Activated CD4-positive, alpha-beta T cell treated with anti-CD3 and anti-CD28 coated beads, Interleukin-2, amount 10 ng/mL, durations not matched to agents 7 days and 5 days (primary cell): ENCODE measurements at places on chromosomes 12 and 14.

DNA sequence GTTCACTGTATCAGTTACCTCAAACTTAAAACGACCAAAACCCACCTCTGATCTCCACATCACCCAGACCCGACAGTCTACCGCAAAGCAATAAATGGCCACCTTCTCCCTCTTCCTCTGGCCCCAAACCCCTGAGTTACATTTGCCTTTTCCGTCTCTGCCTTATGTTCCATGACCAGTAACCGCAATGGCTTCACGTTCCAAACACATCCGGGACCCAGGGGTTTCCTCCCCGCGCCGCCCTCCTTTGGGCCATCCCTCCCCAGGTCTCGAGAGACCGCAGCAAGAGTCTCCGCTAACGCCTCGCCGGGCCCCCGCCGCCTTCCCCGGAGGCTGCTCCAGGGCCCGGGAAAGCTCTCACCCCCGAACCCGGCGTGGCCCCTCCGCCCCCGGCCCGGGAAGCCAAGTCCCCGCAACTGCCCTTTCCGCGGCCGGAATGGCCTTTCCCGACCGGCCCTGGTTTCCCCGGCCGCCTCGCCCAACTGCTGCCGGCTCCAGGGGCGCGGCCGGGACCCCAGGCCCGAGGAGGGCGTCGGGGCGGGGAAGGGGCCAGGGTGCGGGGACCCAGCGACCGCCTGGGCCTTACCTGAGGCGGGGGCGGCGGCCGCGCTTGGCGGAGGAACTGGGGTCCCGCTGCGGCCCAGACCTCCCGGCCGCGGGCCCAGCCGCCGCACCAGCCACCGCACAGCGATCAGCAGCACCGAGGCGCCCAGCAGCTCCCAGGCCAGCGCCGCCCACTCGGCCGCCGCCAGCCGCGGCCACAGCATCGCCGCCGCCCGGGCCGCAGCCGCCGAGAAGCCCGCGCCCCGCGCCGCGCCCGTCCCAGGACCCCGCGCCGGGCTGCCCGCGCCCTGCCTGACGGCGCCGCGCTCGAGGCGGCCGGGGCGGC is at the start of gene ANKLE2:
Gene ANKLE2, minus strand, starts transcription at position 801 of the 889 bp plus-strand sequence. Its CDS starts 34 bp downstream, at position 767.
- DNase-seq: peak; percentile 80

- no peak for DNase-seq
Observed at GRCh38 chr12:123916729-123917128, 55.9 kb downstream of the CCDC92 start.

- DNase-seq: no peak
Observed at GRCh38 chr12:1890810-1891209, 27.6 kb downstream of the CACNA2D4 start.

DNA sequence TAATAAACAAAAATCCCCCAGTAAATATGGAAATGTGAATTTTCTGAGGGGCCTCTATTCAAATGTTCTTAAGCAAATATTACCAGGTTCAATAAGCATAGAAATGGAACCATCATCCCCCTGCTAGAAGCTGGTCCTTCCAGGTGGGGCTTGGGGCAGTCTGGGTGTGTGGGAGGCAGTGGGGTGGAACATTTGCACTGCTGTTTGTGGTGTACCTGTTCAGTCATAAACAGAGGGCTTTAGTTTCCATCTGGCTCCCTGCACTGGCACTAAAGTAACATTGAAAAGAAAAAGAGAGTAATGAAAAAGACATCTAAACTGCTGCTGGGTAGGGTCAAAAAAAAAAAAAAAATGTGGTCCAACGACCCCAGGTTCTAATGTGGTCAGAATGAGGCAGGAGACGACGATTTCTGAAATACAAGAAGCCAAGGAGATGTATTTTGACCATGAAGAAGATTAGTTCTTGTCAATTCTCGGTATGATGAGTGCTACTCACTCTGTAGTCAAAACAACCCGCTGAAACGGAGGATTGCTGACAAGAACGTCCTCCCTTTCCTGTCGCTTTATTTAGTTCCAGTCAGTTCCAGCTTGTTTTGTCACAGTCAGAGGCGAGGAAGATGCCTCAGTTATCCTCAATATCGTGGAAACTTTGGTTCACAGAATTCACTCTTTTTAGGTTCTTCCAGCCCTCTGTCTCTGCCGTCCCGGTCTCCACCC is 44.2 kb upstream of the MANSC4 start:
- no peak for DNase-seq

GRCh38 chr12:90339837-90340236 is 615.1 kb downstream of the CCER1 start:
- no peak for DNase-seq

DNA sequence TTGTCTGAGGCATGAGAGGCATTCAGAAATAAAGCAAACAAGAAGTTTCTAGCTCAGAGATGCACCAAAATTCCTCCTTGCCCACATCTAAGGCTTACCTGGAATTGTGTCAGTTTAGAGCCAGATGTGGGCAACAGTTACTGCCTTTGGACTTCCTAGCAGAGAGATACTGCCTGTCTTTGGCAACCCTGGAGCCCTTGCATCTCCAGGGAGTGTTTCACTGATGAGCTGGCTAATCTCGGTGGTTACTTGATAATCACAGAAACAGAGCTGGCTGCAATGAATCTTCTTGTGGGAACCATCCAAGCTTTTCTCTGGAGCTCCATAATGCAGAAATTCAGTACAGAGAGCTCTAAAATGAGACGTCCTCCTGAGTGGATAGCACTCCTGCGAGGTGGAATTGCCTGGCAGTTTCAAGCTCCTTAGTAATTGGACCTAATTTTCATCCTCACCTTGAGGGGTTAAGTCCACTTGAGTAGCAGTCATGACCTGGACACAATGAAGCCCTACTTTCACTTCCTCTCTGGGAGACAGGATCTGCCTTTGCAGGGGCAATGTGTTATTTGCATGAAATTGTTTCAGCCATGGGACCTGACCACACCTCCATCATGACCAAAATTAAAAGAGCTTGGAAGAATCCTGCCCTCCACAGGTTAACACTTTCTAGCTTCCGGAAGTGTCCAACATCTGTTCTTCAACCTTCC is 108.8 kb upstream of the ARHGAP5 start:
- DNase-seq: no peak

DNA sequence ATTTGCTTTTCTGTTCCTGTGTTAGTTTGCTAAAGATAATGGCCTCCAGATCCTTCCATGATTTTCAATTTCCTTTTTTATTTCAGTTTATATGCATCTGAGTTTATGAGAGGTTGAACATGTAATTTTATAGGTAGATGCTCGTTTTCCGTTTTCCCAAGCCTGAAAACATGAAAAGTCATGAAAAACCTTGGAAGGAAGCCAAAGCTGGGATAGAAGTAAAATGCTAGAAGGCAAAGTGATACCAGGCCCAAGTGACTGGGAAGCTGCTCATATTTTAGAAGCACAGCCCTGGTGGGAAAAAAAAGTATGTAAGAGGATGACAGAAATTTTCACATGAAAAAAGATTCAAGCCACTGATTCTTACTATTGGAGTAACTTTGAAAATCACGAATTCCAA is 290.8 kb downstream of the PRKD1 start:
- DNase-seq: no peak
